ENCODE measurements at places on chromosomes 4 and X. TPM values are rescaled to one million over a fixed set of nuclear protein-coding genes. Genes with fewer than 3 reads are reported as not detected.

GAGE12F gene
- total RNA-seq = not detected

- H3K27ac ChIP-seq = no peak overlapping the region
- peaks cover 9% of the 10 kb centered on the region for H3K4me1 ChIP-seq
- H3K4me3 ChIP-seq = no peak overlapping the region
- H3K36me3 ChIP-seq = peaks cover 2% of the 10 kb centered on the region
- no peak for DNase-seq
Measured at GRCh38 chr4:120415896-120416295, 349.2 kb upstream of the MAD2L1 start.

DNA sequence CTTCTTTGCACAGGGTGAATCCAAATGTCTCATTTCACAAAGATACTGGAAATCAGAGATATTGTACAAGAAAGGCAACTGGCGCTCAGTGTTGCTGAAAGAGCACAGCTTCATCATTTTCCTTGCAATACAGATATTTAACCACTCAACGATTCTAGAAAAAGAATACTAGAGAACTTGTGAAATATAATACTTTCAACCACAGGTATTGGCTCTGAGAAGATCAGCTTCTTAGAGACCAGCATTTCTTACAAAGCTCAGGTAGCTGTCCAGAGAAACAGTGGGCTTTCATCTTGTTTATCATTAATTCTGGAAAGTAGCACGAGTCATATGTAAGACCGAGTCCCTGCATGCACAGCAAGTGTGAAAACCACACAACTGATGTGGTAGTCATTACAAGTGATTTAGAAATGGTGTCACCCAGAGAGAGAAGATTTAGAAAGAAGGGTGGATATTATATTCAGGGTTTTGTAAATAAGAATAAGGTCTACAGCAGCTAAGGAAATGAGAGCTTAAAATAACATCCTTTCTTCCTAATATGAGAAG, 7.8 kb upstream of the PPARGC1A start:
- H3K4me1 ChIP-seq = no peaks in the 10 kb centered on the region
- peaks cover 3% of the 10 kb centered on the region for H3K27me3 ChIP-seq
- no peak for DNase-seq
- no peak overlapping the region for H3K27ac ChIP-seq
- no peaks in the 10 kb centered on the region for H3K36me3 ChIP-seq
- H3K4me3 ChIP-seq = no peak overlapping the region

GRCh38 chr4:16852228-16852627, 46.2 kb downstream of the LDB2 start:
- no peaks in the 10 kb centered on the region for H3K4me1 ChIP-seq
- no peaks in the 10 kb centered on the region for H3K27me3 ChIP-seq

DNA sequence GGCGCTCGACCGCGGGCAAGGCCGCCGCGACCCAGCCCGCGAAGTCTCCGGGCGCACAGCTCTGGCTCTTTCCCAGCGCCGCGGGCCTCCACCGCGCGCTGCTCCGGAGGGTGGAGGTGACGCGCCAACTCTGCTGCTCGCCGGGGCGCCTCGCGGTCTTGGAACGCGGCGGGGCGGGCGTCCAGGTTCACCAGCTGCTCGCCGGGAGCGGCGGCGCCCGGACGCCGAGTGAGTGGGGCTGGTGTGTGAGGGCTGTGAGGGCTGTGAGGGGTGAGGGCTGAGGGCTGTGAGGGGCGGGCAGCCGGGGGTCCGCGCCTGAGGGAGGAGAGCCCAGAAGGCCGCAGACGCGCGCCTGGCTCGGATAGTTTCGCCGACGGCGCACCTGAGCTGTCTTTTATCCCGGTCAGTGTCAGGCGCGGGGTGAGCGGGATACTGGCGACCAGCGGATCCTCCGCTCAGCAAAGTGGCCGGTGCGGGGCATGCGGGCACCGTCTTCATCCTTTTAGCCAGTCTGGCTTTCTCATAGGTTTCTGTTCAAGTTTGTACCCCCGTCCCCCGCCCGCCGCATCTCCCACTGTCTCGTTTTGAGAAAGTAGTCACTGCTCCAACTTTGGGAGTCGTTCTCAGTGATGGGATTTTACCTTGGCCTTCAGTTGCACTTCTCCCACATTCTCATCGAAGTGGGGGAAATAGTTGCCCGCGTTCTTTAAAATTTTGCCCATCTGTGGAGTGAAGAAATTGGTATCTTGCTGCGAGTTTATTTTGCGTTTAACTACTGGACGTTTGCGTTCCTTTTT, 586 bp downstream of the HERC5 start:
- peaks cover 15% of the 10 kb centered on the region for H3K4me1 ChIP-seq
- peaks cover 1% of the 10 kb centered on the region for H3K36me3 ChIP-seq
- DNase-seq = no peak
- no peak overlapping the region for H3K27ac ChIP-seq
- peaks cover 21% of the 10 kb centered on the region for H3K27me3 ChIP-seq

DNA sequence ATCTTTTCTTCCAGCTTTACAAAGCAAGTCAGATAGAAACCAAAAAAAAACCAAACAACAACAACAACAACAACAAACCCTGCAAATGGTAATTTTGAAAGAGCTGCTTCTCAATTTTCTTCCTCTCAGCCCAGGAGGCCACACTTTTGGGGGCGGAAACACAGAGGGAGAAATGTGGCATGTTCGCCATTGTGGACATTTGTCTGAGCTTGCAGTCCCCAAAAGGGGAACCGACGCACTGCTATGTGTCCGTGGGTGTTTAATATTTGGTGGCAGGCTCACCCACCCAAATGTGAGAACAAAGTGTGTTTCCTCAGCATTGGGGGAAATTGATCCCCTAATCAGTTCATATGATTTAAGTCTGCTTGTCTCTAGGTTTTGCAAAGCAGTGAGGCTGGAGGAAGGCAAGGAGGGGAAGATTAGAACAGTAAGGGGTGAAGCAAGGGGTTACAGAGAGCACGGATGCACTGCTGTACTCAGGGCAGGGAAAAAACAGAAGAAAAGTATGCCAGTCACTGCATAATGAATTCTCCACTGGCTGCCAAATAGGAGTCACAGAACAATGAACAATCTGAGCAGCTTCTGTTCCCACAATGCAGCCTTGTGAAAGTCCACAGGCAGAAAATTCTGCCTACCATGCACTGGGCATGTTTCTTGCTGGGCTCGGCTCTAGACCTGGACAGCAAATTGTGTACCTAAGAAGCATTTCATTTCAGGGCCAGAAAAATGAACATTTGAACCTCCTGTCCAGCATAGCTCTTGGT, 74.7 kb upstream of the GPM6B start:
- H3K36me3 ChIP-seq = no peaks in the 10 kb centered on the region
- H3K27ac ChIP-seq = no peak overlapping the region
- H3K27me3 ChIP-seq = no peaks in the 10 kb centered on the region
- no peak for DNase-seq

- H3K27ac ChIP-seq = peak overlapping the region; percentile 29
- H3K27me3 ChIP-seq = no peaks in the 10 kb centered on the region
- H3K4me3 ChIP-seq = no peak overlapping the region
- H3K36me3 ChIP-seq = no peaks in the 10 kb centered on the region
- DNase-seq = no peak
Measured at GRCh38 chrX:130772105-130772775, 130.8 kb downstream of the ENOX2 start.

GRCh38 chrX:87616371-87616770, 98.8 kb downstream of the KLHL4 start:
- H3K4me1 ChIP-seq = no peaks in the 10 kb centered on the region
- H3K27me3 ChIP-seq = no peaks in the 10 kb centered on the region
- H3K4me3 ChIP-seq = no peak overlapping the region
- DNase-seq = no peak

DNA sequence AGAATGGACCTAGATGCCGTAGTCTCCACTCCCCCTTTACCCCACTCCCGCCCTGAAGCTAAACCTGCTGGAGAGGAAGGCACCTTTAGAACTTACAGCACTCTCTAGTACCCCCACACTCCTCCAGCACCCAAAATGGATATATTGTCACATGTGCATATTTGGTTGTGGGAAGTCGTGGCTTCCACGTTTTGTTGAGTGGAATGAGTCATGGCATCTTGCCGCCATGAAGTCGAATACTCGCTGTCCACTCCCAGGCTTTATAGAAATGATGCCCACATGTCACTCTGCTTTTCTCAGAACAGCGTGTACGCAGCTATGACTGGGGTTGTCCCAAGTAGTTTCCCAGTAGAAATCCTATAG, 545 bp downstream of the ABCE1 start:
- H3K36me3 ChIP-seq = peaks cover 17% of the 10 kb centered on the region
- peak overlapping the region; percentile 99 for H3K27ac ChIP-seq
- no peaks in the 10 kb centered on the region for H3K27me3 ChIP-seq
- H3K4me1 ChIP-seq = peaks cover 39% of the 10 kb centered on the region

CT45A3 gene
- not detected for total RNA-seq

DNA sequence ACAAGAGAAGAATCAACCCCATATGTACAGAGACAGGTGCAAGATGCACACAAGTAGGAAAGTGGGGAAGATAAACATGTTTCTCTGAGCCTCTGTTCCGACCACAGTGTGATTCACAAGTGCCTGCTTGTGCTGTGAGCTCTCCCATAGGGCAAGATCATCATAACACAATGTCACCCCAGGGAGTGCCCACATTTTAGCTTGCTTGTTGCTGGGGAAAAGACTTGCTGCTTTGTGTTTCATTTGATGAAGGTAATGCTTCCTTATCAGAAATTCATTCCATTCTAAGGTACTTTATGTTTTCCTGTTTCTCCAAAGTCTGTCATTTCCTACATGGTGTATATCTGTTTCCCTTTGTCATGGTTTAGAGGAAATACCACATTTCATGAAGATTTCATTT, 304.5 kb upstream of the DIPK2B start:
- H3K27me3 ChIP-seq = no peaks in the 10 kb centered on the region
- peak overlapping the region; percentile 18 for H3K27ac ChIP-seq
- DNase-seq = no peak
- no peak overlapping the region for H3K4me3 ChIP-seq
- H3K4me1 ChIP-seq = peaks cover 43% of the 10 kb centered on the region
- no peaks in the 10 kb centered on the region for H3K36me3 ChIP-seq

GRCh38 chr4:113078066-113078465, 28.6 kb downstream of the ANK2 start:
- no peak for DNase-seq
- no peaks in the 10 kb centered on the region for H3K36me3 ChIP-seq
- H3K4me3 ChIP-seq = no peak overlapping the region
- peaks cover 4% of the 10 kb centered on the region for H3K4me1 ChIP-seq
- no peak overlapping the region for H3K27ac ChIP-seq

ZMAT1 gene
- 4.7 TPM for total RNA-seq

DNA sequence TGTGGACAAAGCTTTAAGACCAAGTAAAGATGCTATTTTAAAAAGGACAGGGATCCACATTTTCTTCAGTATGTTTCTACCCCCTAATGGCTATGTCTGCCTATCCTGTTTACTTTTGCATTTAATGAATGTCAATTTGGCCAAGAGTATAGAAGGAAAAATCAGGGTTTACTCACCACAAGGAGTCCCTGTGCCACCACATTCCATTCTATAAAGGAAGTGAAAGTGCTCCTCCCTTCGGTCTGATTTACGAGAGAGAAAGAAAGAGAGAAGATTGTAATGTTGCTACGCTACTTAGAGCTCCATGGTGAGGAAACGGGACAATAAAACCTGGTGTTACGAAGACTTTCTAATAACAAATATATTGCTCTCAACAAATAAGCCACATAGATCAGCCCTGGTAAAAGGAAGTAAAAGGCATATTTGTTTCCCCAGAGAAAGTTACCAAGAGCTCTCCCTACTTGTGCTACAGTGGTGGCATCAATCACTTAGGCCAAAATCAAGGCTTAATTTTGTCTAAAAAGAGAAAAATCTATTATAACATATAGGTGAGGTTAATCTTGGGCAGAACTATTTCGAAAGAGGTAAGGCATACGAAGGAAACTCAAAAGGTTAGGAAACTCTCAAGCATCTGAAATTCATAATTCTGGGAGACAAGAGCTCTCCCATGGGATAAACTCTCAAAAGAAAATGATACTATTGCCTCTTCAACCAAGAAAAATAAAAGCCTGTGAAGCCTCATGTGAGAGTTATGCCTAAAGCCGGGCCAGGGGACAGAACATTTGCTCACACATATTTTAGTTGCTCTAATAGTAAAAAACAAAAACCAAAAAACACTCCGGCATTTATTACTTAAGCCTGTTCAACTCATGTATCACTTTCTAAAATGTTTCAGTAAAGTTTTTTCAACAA, 29.5 kb downstream of the TAPT1 start:
- H3K27me3 ChIP-seq = no peaks in the 10 kb centered on the region
- DNase-seq = no peak
- peaks cover 34% of the 10 kb centered on the region for H3K4me1 ChIP-seq
- peak overlapping the region; percentile 63 for H3K4me3 ChIP-seq
- peaks cover 3% of the 10 kb centered on the region for H3K36me3 ChIP-seq
- peak overlapping the region; percentile 80 for H3K27ac ChIP-seq

- peaks cover 1% of the 10 kb centered on the region for H3K36me3 ChIP-seq
- peak overlapping the region; percentile 73 for H3K4me3 ChIP-seq
- H3K27ac ChIP-seq = no peak overlapping the region
- H3K27me3 ChIP-seq = peaks cover 26% of the 10 kb centered on the region
- peaks cover 11% of the 10 kb centered on the region for H3K4me1 ChIP-seq
Measured at GRCh38 chr4:56544573-56545131, 39.1 kb downstream of the ARL9 start.

PAK3 gene
- 0.46 TPM for total RNA-seq

GRCh38 chr4:1746265-1746691, 25.0 kb downstream of the TACC3 start:
- no peaks in the 10 kb centered on the region for H3K4me1 ChIP-seq
- no peak overlapping the region for H3K27ac ChIP-seq
- H3K4me3 ChIP-seq = no peak overlapping the region
- H3K36me3 ChIP-seq = peaks cover 1% of the 10 kb centered on the region
- no peaks in the 10 kb centered on the region for H3K27me3 ChIP-seq

- no peaks in the 10 kb centered on the region for H3K27me3 ChIP-seq
- H3K4me1 ChIP-seq = no peaks in the 10 kb centered on the region
- no peak for DNase-seq
- no peaks in the 10 kb centered on the region for H3K36me3 ChIP-seq
- H3K27ac ChIP-seq = no peak overlapping the region
- H3K4me3 ChIP-seq = no peak overlapping the region
Measured at GRCh38 chr4:104451573-104451972, 43.1 kb downstream of the CXXC4 start.

NAP1L2 gene
- 0.87 TPM for total RNA-seq

GRCh38 chr4:153539422-153539821, 73.3 kb downstream of the TMEM131L start:
- DNase-seq = no peak
- peaks cover 44% of the 10 kb centered on the region for H3K4me1 ChIP-seq
- H3K4me3 ChIP-seq = no peak overlapping the region

CPLX1 gene
- not detected for total RNA-seq

DNA sequence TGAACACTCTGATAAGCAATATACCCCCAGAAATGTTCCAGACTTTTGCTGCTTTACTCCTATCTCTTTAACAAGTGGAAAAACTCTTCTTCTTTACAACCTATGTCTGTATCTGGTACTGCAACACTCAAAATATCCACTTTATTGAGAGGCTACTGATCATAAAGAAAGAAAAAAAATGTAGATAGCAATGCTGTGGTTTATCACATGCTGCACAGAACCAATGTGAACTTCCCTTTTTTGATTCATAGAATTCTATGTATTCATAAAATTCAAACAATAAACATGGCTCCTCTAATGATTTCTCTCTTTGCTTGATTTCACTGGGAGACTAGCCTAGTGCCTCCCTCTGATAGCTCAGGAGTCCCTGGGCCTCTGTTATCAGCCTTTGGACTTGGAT, 223.5 kb downstream of the ZNF674 start:
- DNase-seq = no peak
- no peak overlapping the region for H3K27ac ChIP-seq

Data from chondrocyte (in vitro differentiated cells).